ENCODE measurements at places on chromosomes 11 and 22.

DNA sequence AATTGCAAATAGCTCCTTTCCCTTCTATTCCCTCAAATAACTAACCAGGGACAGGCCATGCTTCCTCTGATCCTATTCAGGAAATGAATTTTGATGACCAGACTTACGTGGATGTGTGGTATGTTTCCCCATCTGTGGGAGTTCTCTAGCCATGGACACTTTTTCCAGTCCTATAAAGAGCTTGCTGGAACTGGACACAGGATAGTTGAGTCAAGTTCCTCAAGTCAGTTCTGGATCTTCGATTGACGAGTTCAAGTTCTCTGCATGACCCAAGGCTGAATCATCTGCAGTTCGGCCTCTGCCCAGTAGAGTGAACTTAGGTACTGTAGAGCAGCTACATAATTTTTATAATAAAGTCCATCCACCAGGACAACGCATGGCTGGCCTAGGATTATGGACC, 52.7 kb upstream of the CCND1 start:
- peak; percentile 82 for DNase-seq

- no peak for DNase-seq
Measured at GRCh38 chr11:64526795-64527194, 64.2 kb upstream of the SLC22A12 start.

GRCh38 chr11:116930177-116930576, 92.8 kb upstream of the APOA1 start:
- no peak for DNase-seq

GRCh38 chr11:64722141-64723065, 594 bp downstream of the NRXN2 start:
- no peak for DNase-seq

GRCh38 chr11:14345668-14346067, 13.3 kb downstream of the RRAS2 start:
- no peak for DNase-seq

DNA sequence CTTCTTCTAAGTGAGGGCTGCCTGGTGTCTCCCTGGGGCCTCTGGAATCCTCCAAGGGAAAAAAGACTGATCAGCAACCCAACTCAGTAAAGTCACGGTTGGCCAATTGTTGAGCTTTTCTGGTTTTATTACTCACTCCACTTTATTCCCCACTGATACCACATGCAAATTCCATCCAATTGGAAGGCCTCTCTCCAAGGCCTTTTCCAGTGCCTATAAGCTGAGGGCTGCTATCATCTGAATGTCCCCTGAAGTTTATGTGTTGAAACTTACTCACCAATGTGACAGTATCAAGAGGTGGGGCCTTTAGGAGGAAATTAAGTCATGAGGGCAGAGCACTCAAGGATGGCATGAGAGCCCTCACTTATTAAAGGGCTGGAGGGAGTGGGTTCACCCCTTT, 463.3 kb downstream of the BUD13 start:
- no peak for DNase-seq

DNA sequence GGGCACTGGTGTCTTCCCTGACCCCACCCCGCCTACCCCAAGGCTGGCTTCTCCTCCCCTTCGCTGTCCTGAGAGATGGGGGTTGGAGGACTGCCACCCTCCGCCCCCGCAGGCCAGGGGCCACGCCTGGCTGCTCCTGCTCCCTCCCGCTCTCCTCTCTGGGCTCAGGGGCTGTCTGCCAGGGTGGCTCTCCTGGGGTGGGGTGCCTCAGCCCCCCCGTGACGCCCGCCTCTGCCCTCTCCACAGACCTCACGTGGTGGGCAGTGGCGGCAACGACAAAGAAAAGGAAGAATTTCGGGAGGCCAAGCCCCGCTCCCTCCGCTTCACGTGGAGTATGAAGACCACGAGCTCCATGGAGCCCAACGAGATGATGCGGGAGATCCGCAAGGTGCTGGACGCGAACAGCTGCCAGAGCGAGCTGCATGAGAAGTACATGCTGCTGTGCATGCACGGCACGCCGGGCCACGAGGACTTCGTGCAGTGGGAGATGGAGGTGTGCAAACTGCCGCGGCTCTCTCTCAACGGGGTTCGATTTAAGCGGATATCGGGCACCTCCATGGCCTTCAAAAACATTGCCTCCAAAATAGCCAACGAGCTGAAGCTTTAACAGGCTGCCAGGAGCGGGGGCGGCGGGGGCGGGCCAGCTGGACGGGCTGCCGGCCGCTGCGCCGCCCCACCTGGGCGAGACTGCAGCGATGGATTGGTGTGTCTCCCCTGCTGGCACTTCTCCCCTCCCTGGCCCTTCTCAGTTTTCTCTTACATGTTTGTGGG, 8.1 kb downstream of the RCOR2 start:
- no peak for DNase-seq

DNA sequence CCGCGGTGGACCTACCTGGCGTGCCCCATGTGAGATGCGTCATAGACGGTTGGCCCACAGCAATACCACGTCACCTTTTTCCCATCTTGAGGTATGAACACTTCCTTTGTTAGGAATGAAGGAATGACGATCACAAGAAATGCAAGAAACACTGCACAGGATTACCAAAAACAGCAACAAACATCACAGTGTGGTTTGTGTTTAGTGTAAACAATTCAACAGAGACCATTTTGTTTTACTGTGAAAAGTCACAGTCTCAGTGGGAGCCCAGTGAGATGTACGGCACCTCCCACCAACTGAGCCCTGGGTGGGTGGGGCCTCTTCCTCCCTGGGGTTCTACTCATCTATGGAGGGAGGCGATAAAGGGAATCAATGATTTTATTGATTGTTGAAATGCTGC, 16.3 kb downstream of the CARS1 start:
- no peak for DNase-seq

- peak; percentile 28 for DNase-seq
Measured at GRCh38 chr22:40855071-40855978, 1.1 kb downstream of the ST13 start.

DNA sequence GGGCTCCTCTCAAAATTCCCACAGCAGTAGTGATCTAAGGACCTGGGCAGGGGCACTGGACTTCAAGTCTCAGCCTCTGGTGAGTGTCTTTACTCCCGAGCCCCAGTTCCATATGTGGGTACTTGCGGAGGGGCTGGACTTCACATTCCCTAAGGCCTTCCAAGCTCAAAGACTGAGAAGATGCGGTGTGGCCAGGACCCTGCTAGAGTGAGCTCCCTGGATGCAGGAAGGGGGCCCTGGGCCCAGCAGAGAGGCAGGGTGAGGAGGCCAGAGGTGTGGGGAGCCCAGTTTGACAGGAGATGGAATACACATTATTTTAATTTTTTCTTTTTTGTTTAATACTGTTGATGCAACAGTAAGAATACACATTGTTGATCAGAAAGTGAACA, 83.7 kb downstream of the IGLL1 start:
- DNase-seq = no peak

GRCh38 chr11:66322732-66323427, 6.0 kb upstream of the CD248 start:
- DNase-seq = peak; percentile 84

- DNase-seq = no peak
Measured at GRCh38 chr11:2549080-2549479, 104.3 kb downstream of the KCNQ1 start.

GRCh38 chr11:1791912-1792311, 28.2 kb upstream of the CTSD start:
- no peak for DNase-seq

DNA sequence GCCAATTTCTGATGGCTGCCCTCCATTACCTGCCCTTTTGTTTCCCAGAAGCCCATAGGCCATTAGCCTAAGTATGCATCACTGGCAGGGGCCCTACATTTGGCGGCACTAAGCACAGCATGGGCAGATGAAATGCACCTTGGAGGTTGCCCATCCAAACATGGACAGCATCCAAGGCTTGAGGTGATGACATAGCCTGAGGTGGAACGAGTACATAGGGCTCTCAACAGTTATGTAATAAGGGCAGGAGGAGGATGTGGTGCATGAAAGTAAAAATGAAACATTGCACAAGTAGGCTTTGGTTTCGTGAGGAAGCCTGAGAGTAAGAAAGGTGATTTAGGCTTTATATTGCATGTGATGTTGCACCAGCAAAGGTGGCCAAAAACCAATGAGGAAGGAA, 148.1 kb downstream of the FAM76B start:
- no peak for DNase-seq

DNA sequence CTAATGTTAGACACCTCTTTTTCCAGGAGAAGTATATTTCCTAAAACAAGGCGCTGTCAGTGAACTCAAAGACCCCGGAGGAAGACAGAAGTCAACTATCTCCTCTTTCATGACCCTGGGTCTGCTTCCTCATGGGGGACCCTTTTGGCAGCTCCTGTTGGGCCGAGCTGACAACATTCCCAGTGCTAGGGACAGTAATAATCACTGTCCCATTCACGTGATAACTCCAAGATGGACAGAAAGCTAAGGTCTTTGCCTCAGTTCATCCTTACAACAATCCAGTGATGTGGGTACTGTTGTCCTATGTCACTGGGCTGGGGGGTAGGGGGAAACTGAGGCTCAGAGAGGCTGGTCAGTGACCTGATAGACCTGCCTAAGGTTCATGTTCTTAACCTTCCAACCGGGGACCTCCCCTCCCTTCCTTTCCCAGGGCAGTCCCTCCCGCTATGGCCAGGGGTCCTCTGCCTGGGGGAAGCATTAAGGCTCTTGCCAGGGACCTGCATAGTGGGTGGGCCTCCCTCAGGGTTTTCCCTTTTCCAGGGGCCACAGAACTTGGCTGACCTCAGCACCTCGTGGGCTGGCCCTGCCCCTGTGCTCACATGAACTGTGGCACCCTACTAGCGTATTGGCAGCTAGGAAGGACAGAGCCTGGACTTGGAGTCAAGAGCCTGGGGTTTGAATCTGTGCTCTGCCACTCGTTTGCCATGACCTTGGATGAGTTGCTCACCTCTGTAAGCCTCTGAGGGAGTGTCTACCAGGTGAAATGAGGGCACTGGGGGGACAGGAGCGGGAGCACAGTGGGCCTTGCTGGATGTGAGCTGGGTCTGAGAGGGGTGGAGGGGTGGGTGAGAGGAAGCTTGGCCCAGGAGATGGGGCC, 53.6 kb downstream of the LRRC32 start:
- DNase-seq = no peak

DNA sequence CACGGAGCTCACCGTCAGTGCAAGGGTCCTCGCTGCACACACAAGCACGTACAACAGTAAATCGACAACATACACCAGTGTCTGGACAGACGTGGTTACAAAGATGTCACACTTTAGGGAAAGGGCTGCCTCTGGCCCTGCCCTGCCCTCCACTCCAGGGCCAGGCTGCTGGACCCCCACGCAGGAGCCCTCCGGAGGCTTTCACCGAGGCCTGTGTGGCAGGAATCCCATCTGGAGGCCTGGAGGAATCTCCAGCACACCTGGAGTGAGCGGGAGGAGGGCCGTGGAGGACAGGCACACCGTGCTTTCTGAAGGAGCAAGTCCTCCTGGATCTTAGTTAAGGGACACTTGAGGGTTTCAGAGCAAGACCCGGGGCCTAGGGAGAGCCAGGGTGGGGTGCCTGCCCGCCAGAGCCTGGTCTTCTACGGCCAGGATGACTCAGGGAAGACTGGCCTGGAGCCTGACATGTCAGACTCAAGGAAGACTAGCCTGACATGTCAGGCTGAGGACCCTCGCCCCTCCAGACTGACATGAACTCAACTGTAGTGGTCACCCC, 2.1 kb upstream of the PIM3 start:
- no peak for DNase-seq

GRCh38 chr11:35747668-35748067, 85.1 kb downstream of the TRIM44 start:
- no peak for DNase-seq

GRCh38 chr11:45643598-45644260, 21.7 kb downstream of the CHST1 start:
- DNase-seq = no peak

GRCh38 chr11:28969832-28970231, 861.6 kb downstream of the METTL15 start:
- DNase-seq = no peak

- DNase-seq = peak; percentile 43
Measured at GRCh38 chr11:134124660-134125451, 56.0 kb downstream of the JAM3 start.

DNA sequence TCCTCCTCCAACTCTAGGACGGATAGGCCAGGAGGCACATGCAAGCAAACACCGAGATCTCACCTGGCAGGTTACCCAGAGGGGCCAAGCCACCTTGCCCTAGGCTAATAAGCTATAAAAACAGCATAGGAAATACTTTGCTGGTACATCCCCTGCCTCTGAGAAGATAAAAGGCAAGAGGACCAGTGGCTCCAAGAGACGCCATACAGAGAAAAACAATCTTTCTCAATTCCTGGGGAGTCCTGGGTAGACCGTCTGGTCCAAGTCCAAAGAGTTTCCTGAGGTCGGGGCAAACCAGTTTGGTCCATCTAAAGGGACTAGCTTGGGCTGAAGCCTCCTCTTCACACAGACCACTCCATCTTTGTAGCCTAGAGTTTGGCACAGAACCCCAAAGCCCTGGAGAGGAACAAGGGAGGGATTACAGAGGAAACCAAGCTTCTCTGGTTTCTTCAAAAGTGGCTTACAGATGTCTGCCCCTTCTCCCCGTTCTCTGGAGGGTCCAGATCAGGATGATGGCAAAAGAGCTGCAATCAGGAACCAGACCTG, 40.4 kb downstream of the NUMA1 start:
- DNase-seq = no peak

- DNase-seq = no peak
Measured at GRCh38 chr11:77351281-77351886, 49.9 kb upstream of the GDPD4 start.

GRCh38 chr11:108496643-108497256, 1.4 kb downstream of the POGLUT3 start:
- DNase-seq = no peak

GRCh38 chr11:88181776-88182175, 6.5 kb upstream of the RAB38 start:
- DNase-seq = no peak

DNA sequence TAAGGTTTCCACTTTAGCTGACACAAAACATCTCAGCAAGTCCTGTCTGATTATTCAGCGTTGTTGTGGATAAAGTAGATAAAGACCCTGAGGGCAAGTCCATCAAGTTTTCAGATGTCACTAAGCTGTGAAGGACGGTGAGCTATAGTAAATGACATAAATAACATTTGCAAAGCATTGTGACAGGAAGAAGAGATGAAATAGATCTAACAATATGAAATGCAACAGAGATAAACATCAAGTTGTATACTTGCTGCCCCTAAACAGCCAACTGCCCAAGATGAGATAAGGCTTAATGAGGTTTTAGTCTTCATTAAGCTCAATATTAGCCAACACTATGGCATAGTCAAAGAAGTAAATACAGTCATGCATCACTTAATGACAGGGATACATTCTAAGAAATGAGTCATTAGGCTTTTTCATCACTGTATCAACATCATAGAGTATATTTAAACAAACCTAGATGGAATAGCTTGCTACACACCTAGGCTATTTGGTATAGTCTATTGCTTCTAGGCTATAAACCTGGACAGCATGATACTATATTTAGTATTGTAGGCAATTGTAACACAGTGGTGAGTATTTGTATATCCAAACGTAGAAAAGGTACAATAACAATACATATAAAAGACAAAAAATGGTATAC, 625.1 kb upstream of the ANO5 start:
- DNase-seq = no peak

- DNase-seq = no peak
Measured at GRCh38 chr11:76649851-76650372, 20.6 kb downstream of the LRRC32 start.

DNA sequence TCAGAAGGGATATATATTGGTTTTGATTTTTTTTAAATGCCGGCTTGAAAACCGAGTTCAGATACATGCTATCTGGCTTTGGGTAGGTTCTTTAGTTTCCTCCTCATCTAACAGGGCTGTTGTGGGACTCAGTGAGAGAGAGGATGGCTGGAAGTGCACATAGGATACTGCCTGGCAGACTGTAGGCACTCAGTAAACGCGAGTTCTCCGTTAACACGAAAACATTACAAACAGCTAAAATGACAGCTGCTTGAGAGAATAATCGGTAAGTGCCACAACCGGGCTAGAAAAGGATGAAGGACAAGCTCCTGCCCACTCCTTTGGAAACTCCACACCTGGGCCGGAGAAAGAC, 369 bp downstream of the XRRA1 start:
- no peak for DNase-seq
